ENCODE measurements at places on chromosomes 7 and 10.

DNA sequence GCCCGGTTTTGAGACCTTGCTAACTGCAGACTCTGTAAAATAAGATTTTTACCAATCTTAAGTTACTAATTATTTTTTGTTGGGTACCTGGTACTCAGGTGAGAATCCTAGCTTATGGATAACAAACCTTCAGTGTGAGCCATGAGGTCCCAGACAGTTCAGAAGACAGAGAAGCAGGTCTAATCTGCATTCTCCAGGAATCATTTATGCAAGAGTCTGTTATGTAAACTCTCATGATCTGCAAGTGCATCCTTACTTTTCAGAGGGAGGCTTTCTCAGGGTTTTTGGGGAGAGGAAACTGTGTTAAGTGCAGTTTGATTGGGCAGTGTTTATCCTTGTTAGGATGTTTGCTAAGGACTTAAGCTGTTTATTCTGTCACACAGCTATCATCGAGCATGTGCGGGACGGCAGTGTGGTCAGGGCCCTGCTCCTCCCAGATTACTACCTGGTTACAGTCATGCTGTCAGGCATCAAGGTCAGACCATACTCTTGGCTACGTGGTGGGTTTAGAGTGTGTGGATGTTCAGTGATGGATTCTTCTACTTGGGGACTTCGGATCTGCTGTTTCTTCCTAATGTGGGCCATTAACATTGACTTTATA lies 50.2 kb downstream of the SND1 start:
- DNase-seq: no peak

DNA sequence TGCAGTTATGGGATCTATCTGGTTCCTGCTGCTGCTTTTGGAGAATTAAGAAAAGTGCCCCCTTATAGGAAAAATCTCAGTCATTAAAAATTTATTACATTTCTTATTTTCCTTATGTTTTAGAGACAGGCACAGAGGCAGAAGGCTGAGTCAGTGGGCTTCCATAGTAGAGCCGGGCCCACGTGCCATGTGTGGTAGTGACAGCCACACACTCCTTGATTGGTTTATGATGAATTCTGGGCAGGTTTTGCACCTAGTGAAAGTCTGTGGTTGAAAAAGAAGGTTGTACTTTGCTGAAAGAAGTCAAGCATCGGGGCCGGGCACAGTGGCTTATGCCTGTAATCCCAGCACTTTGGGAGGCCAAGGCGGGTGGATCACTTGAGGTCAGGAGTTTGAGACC lies 109.9 kb downstream of the FANK1 start:
- DNase-seq: no peak

DNA sequence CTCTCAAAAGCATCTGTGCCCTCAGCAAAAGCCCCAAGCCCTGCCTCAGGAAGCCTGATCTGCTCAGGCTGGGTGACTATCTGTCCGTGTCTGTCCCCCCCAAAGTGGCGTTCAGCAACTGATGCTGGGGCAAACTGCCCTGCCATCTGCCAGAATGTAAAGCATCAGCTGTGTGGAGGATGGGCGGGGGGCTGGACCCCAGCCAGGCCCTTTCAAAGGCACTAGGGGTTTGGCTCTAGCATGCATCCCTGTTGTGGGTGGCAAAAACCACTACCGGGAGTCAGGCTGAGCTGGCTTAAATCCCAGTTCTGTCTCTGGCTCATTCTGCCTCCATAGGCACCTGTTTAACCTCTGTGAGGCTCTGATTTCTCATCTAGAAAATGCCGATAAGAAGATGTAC lies 35.5 kb downstream of the GPRIN2 start:
- DNase-seq: no peak

DNA sequence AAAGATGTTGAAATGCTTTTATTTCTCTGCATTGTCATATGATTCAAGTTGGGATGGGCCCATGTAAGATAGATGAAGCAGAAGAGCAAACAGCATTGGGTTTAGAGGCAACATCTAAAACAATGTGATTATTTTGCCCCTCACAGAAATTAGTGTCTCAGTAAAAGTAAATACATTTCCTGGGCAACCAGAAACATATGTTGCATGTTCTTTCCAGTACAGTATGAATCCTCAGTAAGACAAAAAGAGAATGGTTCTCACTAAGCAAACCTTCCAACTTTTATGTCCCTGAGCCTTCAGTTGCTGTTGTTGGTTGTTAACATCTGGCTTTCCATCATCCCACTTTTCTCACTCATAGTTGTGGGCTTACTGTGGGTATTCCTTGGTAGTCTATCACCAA lies 222.5 kb upstream of the PRPS1L1 start:
- no peak for DNase-seq

DNA sequence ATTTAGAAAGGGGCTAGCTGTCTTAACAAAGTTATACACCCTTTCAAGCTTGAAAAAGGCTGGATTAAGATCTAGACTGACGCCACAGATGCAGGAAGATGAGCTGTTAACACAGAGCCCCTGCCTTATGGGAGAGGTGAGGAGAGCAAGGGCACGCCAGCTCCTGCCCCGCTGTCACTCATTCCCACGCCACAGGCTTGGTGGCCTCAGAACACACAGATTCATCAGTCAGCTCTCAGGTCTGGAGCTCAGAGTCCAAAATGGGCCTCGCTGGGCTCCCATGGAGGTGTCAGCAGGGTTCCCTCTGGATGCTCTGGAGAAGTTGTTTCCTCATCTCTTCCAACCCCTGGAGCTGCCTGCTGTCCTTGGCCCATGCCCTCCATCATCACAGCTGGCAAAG lies 554.2 kb downstream of the TCERG1L start:
- no peak for DNase-seq

DNA sequence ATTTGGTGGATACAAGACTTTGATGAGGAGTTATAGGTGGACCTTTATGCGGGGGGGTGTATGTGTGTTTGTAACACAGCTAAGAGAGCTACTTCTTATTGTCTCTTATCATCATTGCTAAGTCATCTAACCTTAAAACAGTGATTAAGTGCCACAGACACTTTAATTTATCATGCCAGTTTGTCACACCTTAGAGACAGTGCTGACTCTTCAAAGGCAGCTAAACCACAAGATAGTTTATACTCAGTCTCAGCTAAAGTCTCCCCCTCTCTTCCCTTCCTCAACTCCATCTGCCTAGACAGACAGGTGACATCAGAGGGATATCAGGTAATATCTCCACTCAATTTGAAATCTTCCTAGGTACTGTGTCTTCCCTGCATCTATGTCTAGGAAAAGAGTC lies 42.2 kb downstream of the MYPN start:
- no peak for DNase-seq

- DNase-seq: no peak
Measured at GRCh38 chr10:23361665-23362064, 17.1 kb upstream of the C10orf67 start.

DNA sequence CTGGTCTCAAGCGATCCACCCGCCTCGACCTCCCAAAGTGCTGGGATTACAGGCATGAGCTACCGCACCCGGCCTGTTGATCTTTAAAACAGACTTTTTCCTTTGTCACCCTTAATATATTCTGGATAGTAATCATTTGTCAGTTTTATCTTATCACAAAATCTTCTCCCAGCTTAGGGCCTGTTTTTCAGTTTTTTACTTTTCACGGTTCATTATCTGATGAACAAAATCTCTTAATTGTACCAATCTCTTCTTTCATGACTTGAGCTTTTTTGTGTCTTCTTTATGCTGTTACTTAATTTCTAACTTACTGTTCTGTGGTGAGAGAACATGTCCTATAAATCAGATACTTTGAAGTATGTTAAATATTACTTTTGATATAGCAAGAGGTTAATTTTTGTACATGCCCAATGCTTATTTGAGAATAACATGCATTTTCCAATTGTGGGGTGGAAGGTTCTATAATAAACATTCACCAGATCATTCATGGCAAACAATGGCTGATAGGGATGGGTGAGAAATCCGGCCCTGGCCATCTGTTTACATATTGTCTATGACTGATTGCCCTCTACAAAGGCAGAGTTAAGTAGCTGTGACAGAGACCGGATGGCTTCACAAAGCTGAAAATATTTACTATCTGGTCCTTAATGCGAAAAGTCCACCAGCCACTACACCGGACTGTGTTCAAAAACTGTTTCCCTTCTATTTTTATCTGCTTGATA lies 5.3 kb downstream of the PAPOLB start:
- DNase-seq: peak; percentile 49

DNA sequence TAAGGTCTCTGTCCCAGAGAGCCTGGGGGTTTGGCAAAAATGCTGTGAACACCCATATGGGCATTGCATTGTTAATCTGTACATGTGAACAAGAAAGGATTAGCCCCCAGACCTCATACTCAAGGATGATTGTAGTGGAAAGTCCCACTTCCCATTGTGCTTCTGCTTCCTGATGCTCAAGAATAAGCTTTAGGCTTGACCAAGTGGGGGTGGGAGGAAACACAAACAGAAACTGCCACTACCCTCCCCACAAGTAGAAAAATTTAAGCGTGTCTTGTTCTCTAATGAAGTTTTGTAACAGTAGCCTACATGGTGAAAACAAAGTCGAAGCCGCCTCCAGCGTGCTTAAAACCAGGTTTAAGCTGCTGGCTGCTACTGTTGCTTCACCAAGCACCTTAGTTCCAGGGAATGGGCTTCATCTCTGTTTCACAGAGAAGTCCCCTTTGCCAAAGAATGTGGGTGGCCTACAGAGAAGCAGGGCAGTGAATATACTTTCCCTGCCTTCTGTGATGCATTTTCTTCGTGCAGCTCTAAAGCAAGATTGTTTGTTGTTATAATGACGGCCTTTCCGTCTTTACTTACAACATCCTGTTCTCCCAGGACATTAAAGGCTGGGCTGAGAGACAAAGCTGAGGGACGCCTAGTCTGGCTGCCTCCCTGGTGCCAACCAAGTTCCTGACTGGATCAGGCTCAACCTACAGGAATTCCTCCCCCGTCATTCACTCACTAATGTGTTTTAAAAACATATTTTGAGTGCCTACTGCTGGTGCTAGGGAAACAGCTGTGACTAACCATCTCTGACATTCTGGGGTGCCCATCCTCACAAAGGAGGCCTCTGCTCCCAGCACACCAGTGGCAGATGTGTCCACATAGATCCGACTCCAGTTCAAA lies 32.1 kb upstream of the CCSER2 start:
- DNase-seq: no peak

DNA sequence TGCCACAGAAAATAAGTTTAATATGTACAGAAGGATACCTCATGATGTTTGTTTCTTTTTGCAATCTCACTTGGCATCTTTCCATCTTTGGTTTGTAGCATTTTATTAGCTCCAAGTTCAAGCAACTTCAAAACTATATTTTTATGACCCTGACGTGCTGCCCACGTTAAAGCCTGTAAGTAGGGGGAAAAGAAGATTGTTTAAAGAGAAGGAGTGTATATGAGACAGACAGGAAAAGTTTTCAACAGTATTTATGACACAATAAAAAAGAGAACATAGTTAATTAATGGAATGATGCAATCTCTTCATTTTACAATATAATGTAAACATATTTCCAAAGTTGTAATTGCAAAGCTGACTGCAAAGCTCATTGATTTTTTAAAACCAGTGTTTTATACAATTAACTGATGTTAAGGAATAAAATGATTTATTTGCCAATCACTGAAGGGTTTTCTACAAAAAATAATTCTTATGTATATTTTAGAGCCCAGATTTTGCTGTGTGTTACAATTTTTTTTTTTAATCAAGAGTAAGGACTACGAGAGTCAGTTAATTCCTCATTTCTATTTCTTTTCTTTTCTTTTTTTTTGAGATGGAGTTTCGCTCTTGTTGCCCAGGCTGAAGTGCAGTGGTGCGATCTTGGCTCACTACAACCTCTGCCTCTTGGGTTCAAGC lies 42.5 kb downstream of the ASZ1 start:
- DNase-seq: no peak

DNA sequence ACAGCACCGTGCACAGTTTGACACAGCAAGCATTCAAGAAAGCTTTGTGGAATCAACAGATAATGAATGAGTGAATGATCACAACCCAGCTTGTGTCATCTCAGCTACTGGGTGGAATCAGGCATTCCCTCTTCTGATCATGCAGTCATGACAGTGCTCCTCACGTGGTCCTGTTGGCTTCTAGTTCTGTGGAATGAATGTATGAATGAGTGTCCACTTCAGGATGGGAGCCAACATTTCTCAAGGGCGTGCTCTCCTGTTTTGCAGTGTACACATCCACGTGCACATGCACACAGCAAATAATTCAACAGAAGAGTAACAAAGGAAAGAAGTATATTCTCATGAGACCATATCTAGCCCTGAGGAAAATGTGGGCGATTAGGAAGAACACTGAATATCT lies 133.1 kb upstream of the NPVF start:
- DNase-seq: no peak

DNA sequence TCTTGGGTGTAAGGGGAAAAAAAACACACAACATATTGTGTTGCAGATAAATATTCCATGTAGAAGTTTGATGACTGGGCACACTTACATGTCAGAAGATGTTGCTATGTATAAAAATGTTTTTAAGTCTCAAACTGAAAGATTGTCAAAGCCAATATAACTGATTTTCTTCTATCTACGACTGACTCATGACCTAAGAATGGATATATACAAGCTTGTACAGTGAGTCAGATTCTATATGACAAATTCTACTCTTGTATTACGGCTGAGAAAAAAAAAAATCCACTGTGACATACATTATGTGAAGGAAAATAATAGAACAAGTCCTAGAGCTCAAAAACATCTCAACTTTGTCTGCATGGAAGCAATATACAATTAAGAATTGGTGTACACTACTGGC lies 343.0 kb upstream of the PCDH15 start:
- DNase-seq: no peak

GRCh38 chr10:77836299-77836820 lies 90.2 kb downstream of the DLG5 start:
- no peak for DNase-seq

DNA sequence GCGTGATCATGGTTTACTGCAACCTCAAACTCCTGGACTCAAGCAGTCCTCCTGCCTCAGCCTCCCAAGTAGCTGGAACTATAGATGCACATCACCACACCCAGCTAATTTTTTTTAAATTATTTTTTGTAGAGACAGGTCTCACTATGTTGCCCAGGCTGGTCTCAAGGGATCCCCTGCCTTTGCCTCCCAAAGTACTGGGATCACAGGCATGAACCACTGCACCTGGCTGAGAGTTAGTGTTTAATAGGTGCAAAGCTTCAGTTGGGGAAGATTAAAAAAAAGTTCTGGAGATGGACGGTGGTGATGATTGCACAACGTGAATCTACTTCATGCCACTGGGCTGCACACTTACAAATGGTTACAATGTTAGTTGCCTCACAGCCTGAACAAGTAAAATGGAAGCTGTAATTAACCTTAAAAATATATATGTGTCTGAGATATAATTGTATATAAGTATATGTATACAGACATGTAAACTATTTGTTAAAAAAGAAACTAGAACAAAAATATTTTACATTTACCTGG lies 106.4 kb upstream of the ZNF438 start:
- no peak for DNase-seq

DNA sequence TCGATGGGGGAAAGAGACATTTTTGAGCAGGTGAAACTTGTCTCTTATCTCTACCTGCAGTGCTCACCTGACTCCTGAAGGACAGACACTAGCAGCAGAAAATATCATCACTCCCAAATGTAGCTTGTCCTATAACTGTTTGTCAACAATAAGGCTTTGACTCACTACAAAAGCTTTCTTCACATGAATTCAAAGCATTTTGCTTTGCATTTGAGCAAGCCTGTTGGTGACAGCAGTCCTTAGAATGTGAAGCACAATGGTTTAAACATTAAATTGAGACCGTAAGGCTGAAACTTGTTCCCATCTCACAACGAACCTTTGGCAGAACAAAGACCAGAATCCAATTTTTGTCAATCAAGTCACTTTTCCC lies 30.6 kb upstream of the ZNRF2 start:
- no peak for DNase-seq

GRCh38 chr7:74306730-74307469 lies 17.7 kb downstream of the CLIP2 start:
- DNase-seq: peak; percentile 38

GRCh38 chr7:47914717-47915615 lies 33.3 kb downstream of the PKD1L1 start:
- DNase-seq: no peak
